ENCODE measurements at places on chromosomes 3 and 15. TPM values are rescaled to one million over a fixed set of nuclear protein-coding genes. Genes with fewer than 3 reads are reported as not detected.

GRCh38 chr3:11465744-11466616, 177.7 kb downstream of the VGLL4 start:
- DNase-seq = no peak

GRCh38 chr3:132843851-132844553, 121.8 kb upstream of the NPHP3 start:
- DNase-seq = no peak

CHDH gene
- 8.8 TPM for polyA plus RNA-seq

DNA sequence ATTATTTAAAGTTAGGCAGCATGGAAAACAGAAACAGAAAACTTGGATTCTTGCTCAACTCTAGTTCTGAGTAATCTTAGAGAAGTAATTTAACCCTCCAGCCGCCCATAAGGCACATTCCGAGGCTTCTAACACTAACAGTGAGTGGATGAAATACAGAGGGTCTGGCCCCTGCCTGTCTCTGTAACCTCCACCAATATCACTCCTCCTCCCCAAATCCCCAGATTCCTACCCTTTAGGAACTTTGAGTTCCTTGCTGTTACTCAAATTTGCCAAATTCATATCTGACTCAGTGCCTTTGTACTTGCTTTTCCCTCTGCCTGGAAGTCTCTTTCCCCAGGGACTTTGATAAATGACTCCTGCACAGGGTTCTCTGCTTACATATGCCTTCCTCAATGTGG, 112.5 kb upstream of the TGFBR2 start:
- DNase-seq = no peak

IQCF5 gene
- polyA plus RNA-seq = not detected

- DNase-seq = no peak
These were observed 24.8 kb downstream of the MYO1E start for GRCh38 chr15:59347915-59348314.

- DNase-seq = no peak
These were observed 99.4 kb upstream of the DLG1 start for GRCh38 chr3:197397838-197398237.

GRCh38 chr3:153173758-153174516, 11.9 kb downstream of the RAP2B start:
- no peak for DNase-seq

GRCh38 chr3:98914210-98915080, 12.9 kb upstream of the DCBLD2 start:
- DNase-seq = no peak

P2RY1 gene
- 2.9 TPM for polyA plus RNA-seq

GRCh38 chr3:10116138-10116460, 624 bp downstream of the BRK1 start:
- peak; percentile 4 for DNase-seq

TGM4 gene
- polyA plus RNA-seq = 0.07 TPM

CDHR4 gene
- polyA plus RNA-seq = not detected

- no peak for DNase-seq
These were observed 32.2 kb downstream of the LIPC start for GRCh38 chr15:58463815-58464650.

ISL2 gene
- not detected for polyA plus RNA-seq

DNA sequence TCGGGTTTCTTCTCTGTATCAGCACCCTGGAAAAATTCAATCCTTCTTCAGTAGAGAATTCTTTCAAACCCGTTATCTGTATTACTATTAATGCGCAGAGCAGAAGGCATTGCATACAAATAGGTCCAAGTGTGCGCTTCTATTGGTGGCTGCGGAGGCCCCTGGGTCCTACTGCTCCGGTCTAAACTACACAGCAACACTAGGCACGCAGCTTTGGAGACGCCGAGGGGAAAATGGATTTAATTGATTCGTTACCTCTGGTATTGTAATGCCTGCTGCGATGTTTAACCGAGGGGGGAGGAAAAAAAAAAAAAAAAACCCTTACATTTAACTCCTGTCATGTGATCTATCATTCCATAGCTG, at the start of gene ROBO1:
Gene ROBO1, minus strand, starts transcription at position 94 of the 363 bp plus-strand sequence.
- DNase-seq = no peak

KBTBD13 gene
- 0.07 TPM for polyA plus RNA-seq

SLCO2A1 gene
- polyA plus RNA-seq = 16.1 TPM

DNA sequence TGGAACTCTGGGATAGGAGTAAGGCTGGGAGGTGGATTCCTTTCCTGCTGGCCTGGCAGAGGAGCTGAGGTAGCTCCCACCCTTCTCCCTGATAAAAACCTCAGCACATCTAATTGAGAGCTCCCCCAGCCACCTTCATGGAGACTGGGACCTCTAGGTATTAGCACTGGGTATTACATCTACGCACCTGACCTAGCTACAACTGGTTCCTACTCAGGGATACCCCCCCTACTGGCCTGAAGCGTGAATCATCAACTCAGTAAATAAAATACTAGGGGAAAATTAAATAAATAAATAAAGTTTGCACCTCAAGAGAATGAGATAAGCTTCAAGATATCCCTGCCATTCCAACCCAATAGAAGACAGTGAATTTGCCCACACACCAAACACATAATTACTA, 140.4 kb downstream of the NEK10 start:
- DNase-seq = no peak

DNA sequence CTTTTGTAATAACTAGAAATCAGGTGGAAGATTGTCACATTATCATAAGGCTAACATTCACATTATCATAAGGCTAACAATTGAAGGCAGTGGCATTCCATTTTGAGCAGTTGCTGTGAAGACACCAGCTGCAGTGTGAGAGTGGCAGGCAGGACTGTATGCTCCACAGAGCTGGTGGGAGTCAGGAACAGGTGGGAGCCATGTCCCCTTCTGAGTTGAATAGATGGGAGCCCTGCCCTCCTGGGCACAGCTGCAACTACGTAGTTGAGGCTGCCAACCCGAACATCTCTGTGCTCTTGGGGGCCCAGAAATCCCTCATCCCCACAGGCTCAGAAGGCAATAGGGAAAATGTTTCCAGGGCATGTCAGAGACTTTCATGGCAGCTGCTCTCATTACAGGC, 1627.6 kb downstream of the SI start:
- DNase-seq = no peak

SPATA12 gene
- not detected for polyA plus RNA-seq

DNA sequence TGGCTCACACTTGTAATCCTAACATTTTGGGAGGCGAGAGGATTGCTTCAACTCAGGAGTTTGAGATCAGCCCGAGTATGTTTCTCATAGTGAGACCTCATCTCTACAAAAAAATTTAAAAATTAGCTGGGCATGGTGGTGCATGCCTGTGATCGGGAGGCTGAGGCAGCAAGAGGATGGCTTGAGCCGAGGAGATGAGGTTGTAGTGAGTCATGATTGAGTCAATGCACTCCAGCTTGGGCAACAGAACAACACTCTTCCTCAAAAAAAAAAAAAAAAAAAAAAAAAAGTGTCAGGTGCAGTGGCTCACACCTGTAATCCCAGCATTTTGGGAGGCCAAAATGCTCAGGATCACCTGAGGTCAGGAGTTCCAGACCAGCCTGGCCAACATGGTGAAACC, 2.4 kb downstream of the RPL39L start:
- DNase-seq = no peak

DNA sequence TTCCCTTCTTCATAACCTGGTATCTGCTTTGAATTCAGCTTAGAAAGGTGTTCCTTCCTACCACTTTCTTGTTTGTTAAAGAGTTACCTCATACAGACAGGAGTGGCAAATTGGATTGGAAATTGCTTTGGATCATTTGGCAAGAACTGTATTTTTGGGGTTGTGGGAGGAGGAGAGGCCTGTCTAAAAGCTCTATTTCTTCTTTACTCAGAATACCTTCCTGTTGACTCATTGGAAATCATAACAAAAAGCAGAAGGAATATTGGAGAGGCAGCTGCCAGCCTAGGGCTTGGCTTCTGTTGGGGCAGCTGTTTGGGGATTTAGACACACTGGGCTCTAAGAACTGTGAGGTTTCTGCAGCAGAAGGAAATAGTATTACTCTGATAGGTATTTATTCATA, 14.2 kb downstream of the IQGAP1 start:
- no peak for DNase-seq

DNA sequence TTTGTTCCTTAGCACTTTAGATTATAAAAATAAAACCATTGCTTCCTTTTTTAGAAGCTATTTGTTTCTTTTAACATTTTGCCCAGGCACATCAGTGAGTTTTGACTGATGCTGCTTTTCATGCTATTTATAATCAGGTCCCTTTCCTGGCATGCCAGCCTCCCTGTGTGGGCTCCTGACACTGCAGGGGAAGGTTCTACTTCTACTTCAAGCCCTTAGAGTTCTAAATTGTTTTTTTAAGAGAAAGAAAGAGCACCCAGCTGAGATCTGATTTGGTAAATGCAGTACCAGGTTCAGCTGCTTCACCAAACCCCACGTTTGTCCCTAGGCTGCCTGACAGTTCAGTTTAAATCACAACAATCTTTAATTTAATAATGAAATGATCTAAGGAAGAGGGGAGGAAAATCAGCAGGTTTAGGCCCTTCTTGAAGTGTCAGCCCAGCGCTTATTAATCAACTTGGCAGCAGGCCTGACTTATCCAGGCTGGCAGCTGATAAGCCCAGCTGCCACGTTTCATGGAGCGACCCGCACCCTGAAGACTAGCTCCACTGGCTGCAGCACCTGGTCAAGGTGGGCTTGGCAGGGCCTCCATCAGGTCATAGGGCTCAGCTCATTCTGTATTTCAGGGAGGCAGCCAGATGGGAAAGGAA, 29.0 kb downstream of the HGD start:
- no peak for DNase-seq

DNA sequence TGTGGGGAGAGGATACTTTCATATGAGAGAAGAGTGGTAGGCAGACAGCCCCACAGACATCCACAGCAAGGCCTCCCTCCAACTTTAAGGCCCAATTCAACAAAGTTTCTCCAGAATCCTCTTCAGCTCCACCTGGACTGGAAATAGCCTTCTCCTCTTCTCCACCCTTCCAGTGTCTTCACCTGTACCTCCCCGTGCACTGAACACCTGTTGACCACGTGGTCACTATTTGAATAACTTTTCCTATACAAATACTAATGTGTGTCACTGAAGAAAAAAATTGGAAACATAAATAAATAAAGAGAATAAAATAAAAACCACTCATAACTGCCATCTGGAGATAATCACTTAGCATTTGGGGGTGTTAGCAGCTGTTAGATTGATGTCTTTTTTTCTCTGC, 52.9 kb downstream of the CCNL1 start:
- no peak for DNase-seq

CYP19A1 gene
- 0.21 TPM for polyA plus RNA-seq

GRCh38 chr15:39404767-39405181, 176.1 kb upstream of the THBS1 start:
- DNase-seq = no peak

Measured in right renal cortex interstitium (tissue), 3 donors.